ENCODE measurements at places on chromosomes 4 and X.

- no peak for DNase-seq
Observed at GRCh38 chr4:42371305-42372252, 25.7 kb upstream of the SHISA3 start.

GRCh38 chr4:39825741-39826231 is 127.8 kb downstream of the UBE2K start:
- no peak for DNase-seq

- no peak for DNase-seq
Observed at GRCh38 chr4:101122019-101122418, 225.3 kb downstream of the PPP3CA start.

- no peak for DNase-seq
Observed at GRCh38 chrX:129585691-129586090, 45.6 kb downstream of the OCRL start.

DNA sequence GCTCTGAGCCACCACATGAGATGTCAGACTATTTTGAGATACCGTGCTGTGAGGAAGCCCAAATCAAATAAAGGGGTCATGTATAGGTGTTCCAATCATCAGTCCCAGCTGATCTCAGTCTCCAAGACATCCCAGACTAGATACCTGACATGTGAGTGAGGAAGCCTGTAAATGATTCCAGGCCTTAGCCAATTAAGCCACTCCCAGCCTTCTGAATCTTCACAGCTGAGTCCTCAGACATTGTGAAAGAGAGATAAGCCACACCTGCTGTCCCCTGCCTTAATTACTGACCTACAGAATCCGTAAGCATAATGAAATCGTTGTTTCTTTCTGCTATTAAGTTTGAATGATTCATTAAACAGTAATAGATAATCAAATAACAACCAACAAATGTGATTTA is 671.4 kb downstream of the ZNF674 start:
- DNase-seq, result no peak

- no peak for DNase-seq
Observed at GRCh38 chr4:77538574-77539157, 67.0 kb upstream of the CXCL13 start.

DNA sequence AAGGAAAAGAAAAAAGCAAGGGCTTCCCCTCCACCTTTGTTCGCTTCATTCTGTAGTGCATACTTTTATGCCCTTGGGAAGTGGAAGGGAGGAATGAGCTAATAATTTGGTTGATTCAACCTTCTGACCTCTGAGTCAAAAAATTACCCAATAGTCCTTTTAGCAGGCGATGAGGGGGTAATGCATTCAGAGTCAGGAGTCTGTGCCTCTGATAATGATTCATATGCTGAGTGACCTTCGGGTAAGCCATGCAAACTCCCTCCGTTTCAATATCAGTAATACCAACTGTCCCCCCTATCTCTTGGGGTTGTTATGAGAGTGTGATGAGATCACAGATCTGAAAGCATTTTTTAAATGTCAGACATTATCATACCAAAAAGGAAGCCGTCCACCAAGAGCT is 41.6 kb upstream of the ACSL4 start:
- no peak for DNase-seq

DNA sequence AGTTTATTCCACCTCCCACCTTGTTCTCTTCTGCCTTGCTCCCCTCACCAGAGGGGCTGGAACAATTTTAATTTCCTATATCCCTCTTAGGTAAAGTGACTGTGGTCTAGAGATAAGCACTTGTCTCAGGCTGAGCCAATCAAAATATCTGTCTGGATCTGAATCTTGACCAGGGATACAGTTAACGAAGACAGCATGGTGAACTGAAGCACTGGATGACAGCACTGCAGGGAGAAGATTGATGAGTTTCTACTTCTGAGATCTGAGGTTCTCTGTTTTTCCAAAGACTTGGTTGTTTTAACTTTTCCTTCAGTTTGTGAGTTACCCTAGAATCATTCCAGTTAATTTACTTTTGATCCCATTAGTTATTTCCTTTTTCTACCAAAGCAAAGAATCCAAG is 13.2 kb downstream of the GNPDA2 start:
- DNase-seq, result no peak

DNA sequence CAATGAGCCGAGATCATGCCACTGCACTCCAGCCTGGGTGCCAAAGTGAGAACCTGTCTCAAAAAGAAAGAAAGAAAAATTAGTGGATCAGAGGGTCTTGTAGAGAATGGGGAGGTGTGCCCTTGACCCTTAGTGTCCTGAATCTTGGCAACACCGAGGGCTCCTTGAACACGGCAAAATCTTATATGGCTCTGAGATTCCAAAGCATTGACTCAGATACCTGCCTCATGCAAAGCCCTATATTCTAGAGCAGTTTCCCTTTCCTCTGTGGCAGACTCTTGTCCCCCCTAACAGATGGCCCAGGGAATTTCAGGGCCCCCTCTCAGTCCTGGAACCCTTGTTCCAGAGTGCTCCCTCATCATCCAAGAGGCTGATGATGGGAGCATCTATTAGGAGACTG is 6.8 kb downstream of the CLDN2 start:
- DNase-seq, result no peak

GRCh38 chrX:40084471-40085101 is 13.2 kb downstream of the BCOR start:
- no peak for DNase-seq

DNA sequence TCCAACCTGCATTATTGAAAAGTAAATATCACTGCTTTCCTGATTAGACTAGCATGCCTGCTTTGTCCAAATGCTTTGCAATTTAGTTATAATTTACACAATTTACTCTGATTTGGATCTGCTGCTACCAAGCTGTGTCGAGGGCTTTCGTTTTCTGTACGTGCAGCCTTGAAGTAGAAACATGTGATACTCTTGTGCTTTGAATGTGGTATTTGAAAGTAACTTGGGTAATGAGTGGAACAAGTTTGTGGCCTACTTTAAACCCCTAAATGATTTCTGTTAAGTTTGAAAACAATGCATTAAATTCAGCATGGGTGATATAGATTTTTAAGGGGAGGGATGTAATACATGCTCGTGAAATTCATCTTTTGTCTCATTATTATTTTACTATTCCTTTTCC is 240.7 kb downstream of the IQCM start:
- no peak for DNase-seq

DNA sequence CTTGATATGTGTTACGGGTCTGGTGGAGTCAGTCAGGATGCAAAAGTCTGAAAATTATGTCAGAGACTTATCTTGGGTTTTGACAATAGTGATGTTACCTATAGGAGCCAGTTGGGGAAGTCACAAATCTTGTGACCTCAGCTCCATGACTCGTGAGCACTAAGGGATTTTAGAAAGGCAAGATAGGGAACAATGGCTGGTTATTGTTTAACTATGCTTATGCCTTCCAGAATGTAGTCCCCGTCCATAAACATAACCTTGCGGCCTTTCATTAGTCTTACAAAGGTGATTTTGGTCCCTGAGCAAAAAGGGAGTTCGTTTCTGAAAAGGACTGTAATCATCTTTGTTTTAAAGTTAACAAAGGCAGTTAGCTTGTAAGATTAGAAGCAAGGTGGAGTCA is 23.9 kb upstream of the GATB start:
- DNase-seq, result no peak

DNA sequence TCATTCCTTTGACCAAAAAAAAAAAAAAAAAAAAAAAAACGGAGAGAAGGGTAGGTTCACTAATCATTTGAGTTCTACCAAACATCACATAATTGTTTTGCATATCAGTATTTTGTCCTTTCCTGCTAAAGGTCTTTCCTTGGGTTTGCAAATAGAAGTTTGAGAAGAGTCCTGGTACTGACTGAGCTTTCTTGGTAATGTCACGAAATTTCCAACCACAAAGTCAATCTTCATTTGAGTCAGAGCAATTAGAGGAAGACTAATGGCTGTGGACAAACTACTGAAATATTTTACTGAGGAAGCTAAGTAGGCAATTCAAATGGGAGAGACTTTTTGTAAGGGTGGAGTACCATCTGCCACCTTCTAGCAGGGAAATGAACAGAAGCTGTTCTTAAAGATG is 21.7 kb upstream of the CD40LG start:
- DNase-seq, result no peak

- DNase-seq, result no peak
Observed at GRCh38 chrX:11451151-11451550, 157.9 kb downstream of the AMELX start.

DNA sequence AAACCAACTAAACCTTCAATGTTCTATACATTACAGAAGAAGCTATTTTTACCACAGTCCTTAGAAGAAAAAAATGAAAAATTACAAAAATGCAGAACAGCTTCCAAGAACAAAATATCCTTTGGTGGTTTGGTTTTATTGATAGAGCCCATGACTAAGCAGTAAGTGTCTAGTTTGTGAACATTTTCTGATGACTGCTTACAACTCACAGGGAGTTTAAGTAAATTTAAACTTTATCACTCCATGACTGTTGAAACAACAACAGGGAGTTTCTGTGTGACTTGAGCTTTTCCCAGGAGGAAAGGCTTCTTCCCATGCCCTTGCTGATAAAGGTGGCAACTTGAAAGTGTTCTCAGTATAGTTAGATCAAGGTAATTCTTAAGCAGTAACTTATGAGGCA is 2.9 kb downstream of the PF4 start:
- DNase-seq, result no peak

DNA sequence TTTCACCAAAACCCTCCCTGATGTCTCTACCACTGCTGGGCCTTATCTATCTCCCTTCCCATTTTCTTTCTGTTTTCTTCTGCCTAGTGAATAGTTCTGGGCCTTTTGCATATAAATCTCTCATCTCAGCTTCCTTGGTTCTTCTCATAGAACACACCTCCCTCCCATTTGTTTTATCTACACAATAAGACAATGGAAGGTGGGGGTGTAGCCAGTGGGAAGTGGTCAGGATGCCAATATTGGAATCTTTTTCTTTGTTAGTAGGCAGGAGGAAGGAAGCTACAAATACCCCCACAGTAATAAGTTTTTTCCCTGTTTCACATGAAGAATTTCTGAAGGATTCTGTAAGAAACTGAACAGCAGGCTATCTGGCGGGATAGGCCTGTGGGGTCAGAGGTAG is 30.9 kb upstream of the RHOH start:
- DNase-seq, result no peak

- peak; percentile 48 for DNase-seq
Observed at GRCh38 chrX:119729408-119730201, 28.8 kb upstream of the SOWAHD start.
